ENCODE measurements at places on chromosomes 13 and 19.

DNA sequence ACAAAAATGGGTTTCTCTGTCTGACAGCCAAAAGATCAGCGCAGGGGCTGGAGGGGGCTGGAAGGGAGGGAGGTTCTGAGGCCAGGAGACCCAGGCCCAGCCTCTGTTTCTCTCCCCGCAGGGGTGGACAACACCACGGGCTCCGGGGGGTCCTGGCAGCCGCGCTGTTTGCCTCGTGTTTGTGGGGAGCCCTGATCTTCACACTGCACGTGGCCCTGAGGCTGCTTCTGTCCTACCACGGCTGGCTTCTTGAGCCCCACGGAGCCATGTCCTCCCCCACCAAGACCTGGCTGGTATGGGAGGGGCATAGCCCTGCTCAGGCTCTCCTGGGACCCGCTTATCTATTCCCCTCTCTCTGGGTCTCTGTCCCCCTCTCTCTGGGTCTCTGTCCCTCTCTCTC, 9.6 kb downstream of the CPT1C start:
- DNase-seq = no peak

- DNase-seq = peak; percentile 63
Measured at GRCh38 chr13:63855457-63856118, 2439.9 kb upstream of the PCDH20 start.

DNA sequence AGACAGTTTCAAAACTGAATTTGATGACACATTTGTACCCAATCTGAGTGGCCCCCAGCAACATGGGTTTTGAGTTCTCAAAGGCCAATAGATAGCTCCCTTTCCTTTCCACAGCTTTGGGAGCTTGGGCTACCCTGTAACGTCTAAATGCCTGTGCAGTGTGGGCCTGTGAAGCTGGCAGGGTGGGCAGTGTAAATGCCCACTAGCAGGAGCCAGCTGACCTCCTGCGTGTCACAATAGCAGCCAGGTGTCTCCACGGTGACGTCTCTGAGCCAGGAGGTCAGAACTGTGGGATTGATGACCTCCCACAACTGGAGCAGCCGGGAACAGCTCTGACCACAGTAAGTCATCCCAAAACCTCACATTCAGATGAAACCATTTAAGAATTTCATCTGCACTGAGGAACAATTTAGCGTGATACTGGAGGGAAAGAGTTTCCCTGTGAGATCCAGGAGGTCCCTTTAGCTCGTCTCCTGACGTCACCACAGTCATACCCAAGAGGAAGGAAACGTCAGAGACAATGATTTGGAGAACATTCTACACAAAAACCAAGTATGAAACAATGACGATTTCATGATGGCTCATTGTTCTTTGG, at the start of gene IPO5:
Gene IPO5 (plus strand): TSS at position 300 of the 595 bp plus-strand sequence. CDS start 23,022 bp downstream, outside the sequence.
- DNase-seq = peak; percentile 74

GRCh38 chr13:46948338-46948737, 51.5 kb upstream of the HTR2A start:
- DNase-seq = no peak

GRCh38 chr19:46616631-46617322, 8.1 kb downstream of the PTGIR start:
- DNase-seq = peak; percentile 80

- no peak for DNase-seq
Measured at GRCh38 chr13:23134542-23134941, 46.2 kb upstream of the SGCG start.

DNA sequence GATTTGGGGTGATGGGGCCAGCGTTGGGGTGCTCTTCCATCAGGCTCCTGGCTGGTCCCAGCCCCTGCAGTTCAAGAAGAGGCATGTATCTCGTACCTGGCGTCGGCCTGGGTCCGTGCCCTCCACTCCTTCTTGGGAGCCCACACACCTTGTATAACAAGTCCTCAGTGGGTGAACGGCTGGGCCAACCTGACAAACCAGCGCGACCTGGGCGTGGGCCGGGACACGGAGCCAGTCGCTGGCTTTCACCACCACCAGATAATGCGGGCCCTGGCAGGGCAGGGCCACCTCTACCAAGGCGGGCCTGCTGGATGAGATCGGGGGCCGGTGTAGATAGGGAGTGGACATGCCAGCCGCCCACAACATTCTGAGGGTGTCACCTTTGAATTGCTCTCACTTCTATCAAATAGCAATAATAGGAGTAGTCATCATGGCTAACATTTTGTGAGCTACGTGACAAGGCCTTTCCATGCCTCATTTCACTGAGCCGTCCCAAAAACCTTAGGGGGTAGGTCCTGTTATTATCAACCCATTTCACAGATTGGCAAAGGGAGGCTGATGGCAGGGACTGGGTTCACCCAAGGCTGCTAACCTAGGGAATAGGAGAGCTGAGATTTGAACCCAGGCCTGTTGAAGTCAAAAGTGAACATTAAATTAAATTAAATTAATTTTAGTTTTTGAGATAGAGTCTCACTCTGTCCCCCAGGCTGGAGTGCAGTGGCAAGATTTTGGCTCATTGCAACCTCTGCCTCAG, 3.5 kb downstream of the CYP4F22 start:
- DNase-seq = no peak

DNA sequence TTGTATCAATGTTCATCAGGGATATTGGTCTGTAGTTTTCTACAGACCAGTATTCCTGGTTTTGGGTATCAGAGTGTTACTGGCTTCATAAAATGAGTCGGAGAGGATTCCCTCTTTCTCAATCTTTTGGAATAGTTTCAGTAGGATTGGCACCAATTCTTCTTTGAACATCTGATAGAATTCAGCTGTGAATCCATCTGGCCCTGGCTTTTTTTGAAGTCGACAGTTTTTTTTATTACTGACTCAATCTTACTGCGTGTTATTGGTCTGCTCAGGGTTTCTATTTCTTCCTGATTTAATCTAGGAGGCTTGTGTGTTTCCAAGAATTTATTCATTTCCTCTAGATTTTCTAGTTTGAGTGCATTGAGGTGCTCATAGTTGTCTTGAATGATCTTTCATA, 11.4 kb downstream of the TEX26 start:
- DNase-seq = no peak

DNA sequence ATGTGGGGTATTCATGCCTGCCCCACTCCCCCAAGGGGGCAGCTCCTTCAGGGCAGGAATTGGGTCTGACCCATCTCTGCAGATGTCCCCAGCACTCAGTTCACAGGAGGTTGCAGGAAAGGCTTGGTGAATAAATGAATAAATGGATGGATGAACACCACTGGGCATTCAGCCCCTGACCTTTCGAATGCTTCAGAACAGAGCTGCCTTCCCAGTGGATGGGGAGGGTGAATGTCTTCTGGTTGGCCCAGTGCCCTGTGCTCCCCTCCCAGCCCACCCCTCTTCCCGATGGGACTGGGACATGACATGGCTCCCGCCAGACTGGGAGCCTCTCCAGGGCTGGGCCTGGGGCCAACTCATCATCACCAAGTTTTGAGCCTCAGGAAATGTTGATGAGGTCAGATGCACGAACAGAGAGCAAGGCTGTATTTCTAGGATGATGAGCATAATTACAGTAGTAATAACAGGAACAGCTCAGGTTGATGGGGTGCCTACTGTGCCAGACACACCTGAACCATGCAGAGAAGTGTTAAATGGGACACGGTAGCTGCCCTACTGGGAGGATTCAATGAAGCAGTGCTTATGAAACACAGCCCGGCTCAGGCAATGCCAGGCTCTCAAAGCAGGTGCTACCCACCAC, 25.7 kb downstream of the VRK3 start:
- DNase-seq = no peak

DNA sequence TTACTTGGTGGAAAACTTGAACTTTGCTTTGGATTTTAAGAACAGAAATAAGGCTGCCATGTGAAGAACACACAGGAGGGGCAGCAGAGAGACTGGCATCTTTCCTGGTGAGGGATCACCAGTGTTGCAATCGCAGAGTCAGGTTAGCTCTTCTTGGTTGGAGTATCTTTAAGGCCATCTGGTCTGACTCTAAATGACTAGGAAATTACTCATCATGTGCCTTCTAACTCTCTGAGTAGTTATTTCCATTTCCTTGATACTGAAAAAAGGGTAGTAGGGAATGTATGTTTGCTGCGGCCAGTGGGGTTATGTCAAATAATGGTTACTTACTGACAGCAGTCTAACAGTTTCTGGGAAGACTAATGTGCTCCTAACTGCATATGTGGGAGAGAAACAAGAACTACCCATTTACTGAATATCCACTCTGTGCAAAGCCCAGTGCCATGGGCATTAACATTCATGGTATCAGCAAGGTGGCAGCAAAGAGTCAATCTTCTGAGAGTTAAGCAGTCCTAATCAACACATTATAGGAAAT, 122.1 kb downstream of the COG6 start:
- peak; percentile 96 for DNase-seq

DNA sequence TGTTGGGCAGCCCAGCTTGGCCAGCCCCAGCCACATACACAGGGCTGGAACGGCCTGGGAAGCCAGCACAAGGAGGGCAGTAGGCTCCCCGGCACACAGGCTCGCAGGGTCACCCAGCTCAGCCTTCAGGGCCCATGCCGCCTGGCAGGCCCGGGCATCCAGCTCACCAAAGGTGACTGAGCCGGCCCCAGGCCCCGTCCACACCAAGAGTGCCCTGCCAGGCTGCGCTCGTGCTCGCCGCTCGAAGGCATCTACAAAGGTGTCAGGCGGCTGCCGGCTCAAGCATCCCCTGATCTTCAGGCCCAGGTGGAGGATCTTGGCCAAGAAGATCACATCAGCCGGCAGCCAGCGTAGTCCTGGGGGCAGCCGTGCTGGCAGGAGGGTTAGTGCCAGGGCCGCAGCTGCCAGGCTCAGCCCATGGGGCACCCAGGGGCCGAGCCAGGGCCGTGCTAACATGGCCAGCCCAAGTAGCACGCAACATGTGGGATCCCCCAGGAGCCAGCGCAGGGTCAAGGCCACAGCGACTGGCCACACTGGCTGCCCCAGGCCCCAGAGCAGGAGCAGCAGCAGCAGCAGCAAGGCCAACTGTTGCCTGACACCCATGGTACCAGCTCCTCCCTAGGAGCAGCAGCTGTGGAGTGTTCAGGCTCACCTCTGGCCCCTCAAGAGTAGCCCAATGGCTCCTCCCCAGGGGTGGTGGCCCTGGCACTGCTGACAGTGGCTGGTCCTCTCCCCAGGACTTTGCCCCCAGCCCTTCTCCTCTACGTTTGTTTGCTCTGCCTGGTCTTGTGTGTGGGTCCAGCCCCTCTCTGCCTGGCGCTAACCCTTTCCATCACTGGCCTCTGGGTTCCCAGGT, at the start of gene SLC27A5:
Gene SLC27A5 (minus strand): TSS at position 640 of the 856 bp plus-strand sequence. CDS start 37 bp downstream, at position 603.
- DNase-seq = no peak
